T-helper 2 cell treated with Interferon-gamma antibody and Interleukin-4, amounts not matched to agents 5 μg/mL and 100 μg/mL, for 36 hours (primary cell): ENCODE measurements at places on chromosomes 3 and 15.

DNA sequence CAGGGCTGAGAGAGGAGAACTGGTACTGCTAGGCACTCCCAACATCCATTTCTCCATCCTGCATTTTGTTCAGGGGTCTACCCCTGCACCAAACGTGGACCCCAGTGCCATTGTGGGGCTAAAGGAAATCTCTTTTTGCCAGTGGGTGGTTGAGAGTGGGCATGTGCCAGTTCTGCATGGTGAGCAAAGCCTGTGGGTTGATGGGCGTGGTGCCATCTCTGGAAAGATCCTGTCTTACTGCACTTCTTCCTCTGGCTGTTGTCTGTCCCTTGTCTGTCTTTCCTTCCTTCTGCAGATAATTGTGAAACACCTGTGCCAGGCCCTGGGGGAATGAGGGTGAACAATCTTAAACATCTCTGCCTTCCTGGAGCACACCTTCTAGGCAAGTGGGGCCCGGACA, 1.4 kb upstream of the RARRES1 start:
- no peak for DNase-seq

GRCh38 chr3:14424711-14425580, 22.5 kb downstream of the SLC6A6 start:
- no peak for DNase-seq

GRCh38 chr3:140850210-140850955, 91.3 kb upstream of the SLC25A36 start:
- DNase-seq, result no peak

DNA sequence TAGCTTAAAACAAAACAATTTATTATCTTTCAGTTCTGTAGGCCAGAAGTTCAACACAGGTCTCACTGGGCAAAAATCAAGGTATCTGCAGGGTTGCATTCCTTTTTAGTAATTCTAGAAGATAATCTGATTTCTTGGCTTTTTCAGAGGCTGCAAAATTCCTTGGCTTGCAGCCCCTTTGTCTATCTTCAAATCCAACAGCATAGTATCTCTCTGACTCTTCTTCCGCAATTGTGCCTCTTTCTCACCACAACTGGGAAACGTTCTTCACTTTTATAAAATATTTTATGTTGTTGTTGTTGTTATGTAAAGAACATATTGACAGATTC, 218.7 kb downstream of the STXBP5L start:
- no peak for DNase-seq

DNA sequence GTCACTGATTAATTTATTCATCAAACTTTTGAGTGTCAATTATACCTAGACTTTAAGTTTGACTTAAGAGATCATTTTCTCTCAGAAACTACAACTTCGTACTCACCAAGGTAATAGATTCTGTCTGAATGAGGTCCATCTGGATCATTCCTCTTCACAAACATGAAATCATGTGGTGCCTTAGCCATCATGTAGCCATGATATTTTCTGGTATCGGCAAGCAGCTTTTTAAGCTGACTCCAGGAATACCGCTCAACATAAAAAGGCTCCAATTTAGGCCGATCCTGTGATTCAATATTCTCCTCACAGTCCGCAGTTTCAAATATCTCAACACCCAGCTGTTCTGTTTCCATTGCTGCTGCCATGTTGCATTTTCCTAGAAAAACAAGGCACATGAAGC, 5.3 kb downstream of the DPP8 start:
- DNase-seq, result no peak

DNA sequence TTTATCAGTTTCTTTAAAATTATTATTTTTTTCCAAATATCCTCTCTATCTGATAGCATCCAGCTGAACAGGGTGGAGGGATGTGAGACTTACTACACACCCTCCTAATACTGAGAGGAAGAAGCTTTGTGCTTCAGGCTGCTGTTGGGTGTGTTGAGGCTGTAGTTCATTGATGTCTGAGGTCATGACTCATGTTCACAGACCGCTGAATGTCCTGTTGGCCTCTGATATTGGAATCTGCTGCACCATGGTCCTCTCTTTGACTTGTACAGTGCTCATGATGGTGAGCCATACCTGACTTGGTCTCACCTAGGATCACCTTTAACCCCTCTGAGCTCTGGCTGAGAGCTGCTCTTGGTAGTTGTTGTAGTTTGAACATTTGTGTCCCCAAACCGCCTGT, 302.9 kb downstream of the SATB1 start:
- no peak for DNase-seq

GRCh38 chr3:127404221-127405009, 116.6 kb upstream of the PRR20G start:
- no peak for DNase-seq

DNA sequence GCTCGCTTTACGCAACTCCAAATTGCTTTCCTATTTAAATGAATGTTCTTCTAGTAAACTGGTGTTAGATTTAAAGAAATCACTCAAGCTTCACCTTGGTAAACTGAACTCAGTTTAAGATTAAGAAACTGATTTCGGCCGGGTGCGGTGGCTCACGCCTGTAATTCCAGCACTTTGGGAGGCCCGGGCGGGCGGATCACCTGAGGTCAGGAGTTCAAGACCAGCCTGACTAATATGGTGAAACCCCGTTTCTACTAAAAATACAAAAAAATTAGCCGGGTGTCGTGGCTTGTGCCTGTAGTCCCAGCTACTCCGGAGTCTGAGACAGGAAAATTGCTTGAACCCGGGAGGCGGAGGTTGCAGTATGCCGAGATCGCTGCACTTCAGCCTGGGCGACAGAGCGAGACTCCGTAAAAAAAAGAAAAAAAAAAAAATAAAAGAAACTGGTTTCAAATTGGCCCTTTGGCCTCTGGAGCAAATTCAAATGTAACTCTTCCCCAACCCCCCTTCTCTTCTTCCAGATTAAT, 1.7 kb downstream of the SKIL start:
- no peak for DNase-seq

DNA sequence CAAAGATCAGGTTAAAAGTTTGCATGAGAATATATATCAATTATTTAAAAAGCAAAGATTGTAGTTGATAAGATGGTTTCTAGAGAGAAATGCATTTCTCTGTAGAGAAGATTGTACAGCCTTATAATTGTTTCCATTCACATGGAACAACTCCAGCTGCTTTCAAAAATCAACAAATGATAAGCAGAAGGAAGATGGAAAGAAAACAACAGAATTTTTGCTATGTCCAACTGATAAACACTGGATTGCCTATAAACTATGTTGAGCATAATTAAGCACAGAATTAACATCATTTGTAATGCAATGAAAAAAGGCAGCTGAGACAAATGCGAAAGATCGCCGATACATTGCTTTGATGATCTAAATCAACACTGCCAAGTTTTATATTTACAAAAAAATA, 89.0 kb downstream of the C3orf85 start:
- no peak for DNase-seq

DNA sequence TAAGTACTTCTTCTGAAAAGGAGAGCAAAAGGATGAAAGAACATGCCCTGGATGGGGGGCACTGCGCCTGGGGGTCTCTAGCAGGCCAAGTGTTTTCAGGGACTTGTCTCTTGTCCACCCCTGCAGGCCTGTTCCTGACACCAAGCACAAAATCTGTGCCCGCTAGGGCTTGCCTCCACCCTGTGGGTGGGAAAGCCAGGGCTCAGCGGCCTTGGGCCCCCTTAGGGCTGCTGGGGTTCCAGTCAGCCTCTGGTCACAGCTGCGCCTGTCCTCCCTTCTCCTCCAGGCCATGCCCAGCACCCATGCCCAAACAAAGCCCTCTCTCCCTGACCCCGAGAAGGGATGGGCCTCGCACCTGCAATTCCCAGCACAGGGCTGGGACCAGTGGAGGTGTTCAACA, 71.1 kb upstream of the TRPM1 start:
- DNase-seq, result no peak

- no peak for DNase-seq
Observed at GRCh38 chr3:44984335-44984734, 8.3 kb downstream of the EXOSC7 start.

- DNase-seq, result peak; percentile 2
Observed at GRCh38 chr3:187021748-187022402, 91.5 kb downstream of the ST6GAL1 start.

GRCh38 chr15:72169236-72169920, 28.2 kb downstream of the GRAMD2A start:
- DNase-seq, result no peak

GRCh38 chr3:175735866-175736265, 876.7 kb downstream of the NAALADL2 start:
- DNase-seq, result no peak

- peak; percentile 30 for DNase-seq
Observed at GRCh38 chr3:187798531-187799530, 53.6 kb upstream of the BCL6 start.

DNA sequence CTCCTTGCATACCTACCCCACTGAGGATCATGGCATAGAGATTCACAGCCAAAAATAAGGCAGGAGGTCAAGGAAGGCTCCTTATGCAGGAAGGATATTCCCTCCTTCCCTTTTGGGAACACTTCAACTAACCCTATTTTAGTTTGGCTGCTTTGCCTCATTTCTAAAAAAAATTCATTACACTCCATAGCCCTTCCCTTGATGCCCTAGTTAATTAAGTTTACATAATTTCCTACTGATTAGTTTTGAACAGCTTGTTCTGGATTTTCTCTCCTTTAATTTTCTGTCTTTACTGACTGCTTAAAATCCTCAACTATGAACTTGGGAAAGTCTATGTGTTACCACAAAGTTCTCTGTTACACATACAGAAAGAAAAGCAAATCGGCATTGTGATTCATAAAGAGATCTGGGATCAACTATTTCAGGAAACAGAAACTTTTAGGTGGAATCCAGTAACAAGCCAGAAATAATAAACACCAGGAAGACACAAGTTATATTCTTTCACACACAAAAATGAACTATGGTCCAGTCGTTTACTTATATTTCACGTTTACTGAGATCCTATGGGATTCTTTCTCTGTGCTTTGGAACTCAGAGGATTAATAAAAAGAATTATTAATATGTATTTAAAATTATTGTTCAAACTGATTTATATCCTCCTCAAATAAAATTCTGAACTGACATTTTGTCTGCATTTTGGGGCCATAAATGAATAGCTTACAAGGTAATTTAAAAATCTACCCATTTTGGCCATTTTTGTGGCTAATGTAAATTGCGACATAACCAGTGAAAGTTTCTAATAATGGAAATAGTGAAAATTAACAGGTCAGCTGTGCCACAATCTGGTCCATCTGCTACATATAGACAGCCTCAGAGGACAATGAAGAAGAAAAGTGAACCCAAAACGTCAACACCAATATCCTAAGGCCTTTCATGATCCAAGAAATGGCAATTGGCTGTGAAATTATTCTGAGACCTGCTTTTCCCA, 113.8 kb downstream of the FRMD5 start:
- no peak for DNase-seq

DNA sequence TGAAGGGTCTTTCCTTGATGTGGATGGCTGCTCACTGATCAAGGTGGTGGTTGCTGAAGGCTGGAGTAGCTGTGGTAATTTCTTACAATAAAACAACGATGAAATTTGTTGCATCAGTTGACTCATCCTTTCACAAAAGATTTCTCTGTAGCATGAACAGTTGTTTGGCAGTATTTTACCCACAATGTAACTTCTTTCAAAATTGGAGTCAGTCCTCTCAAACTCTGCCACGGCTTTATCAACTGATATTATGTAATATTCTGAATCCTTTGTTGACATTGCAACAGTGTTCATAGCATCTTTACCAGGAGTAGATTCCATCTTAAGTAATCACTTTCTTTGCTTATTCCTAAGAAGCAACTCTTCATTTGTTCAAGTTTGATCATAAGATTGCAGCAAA, 252.6 kb downstream of the UBE2E2 start:
- no peak for DNase-seq

- no peak for DNase-seq
Observed at GRCh38 chr3:96430079-96430478, 384.3 kb upstream of the EPHA6 start.

- DNase-seq, result no peak
Observed at GRCh38 chr15:29749365-29750086, 72.7 kb downstream of the TJP1 start.

GRCh38 chr15:58213587-58214338, 75.6 kb downstream of the AQP9 start:
- no peak for DNase-seq

- no peak for DNase-seq
Observed at GRCh38 chr15:99322643-99323405, 71.5 kb downstream of the LRRC28 start.
